ENCODE measurements at places on chromosomes 7 and 10.

DNA sequence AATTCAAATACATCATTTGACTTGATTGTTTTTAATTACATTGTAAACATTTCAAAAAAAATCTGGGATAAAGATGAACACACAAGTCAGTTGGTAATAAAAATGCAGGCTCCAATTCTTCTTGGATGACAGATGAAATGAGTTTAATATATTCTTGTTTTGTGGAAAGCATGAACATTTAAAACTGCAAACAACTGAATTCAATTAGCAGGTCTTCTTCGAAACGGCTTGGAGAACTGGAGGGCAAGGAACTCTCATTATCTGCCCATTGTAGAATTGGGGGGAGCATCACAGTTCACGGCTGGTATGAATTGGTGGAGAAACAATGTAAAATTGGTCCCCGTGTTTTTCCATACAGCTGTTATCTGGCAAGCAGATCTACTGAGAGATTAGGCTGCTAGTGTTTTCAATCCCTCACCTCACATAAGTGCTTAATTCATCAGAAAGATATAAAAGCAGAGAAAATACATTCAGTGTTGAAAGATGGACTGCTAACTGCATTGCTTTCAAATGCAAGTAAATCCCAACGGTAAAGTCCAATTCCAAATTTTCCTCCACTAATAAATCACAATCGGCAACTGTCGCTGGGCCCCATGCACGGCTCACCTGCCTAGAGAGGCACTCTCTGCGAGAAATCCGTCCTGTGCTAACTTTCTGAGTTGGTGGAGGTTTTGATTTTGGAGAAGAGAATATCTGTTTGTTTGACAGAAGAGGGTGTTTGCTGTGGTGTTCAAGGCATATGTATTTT lies 199.5 kb downstream of the ZNF438 start:
- no peak for DNase-seq

DNA sequence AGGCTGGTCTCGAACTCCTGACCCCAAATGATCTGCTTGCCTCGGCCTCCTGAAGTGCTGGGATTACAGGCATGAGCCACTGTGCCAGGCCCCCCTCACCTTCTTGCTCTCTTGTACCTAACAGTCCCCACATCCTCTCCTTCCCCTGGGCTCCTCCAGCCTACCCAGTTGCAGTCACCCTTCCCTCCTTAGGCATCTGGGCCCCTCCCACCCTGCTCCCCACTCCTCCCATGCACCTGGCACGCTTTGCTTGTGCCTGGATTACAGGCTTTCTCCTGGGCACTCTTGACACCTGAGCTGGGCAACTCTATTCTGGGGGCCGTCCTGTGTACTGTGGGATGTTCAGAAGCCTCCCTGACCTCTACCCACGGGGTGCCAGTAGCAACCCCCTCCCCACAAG lies 3.0 kb downstream of the CLDN15 start:
- no peak for DNase-seq

- DNase-seq = no peak
Observed at GRCh38 chr7:84302949-84303348, 108.4 kb upstream of the SEMA3A start.

DNA sequence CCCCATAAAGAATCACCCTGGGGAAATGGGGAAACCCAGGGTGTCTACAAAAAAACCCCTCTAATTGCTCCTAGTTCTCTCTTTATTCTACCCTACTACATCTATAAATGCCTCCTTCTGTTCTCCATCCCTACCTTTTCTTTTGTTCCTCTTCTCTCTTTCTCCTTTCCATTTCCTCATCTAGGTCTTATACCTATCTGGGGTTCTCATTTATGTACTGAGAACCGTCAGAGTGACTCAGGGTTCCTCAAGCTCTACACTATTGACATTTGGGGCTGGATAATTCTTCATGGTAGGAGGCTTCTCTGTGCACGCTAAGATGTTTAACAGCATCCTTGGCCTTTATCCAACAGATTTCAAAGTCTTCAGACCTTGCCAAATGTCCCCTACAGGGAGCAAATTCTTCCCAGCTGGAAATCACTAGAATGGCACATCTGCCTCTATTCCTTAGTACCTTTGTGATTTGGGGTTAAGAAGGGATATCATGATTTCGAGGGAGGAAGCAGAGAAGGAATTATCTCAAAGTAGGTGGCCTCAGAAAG lies 137.4 kb upstream of the PTN start:
- no peak for DNase-seq

DNA sequence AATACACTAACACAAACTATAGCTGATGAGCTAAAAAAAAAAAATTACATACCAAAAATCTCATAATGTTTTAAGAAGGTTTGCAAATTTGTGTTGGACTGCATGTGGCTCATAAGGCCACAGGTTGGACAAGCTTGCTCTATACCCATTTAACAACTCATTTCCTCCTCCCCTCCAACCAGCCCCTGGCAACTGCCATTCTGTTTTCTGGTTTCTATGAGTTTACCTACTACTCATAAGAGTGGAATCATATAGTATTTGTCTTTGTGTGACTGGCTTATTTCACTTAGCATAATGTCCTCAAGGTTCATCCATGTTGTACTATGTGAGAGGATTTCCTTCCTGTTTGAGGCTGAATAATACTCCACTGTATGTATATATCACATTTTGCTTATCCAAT lies 100.4 kb upstream of the ARHGAP21 start:
- no peak for DNase-seq

DNA sequence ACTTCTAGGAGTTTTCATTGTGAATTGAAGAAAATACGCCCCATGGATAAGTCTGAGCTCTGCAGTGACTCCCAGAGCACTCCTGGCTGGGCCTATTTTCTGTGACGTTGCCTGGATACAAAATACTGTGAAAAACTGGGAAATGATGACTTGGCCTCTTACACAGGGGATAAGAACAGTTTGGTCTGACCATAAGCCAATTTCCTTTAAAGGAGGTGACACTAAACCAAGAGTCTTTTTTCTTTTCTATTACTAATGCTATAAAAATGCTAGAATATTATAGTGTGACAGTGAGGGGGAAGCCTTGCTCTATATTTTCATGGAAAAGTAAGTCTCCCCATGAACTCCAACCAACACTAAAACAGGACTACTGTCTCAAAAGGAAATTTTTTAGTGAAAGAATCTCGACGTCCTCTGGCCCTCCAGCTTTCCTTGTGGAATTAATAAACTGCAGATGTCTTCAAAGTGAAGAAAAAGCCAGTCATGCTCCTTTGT lies 45.5 kb downstream of the MYOF start:
- DNase-seq = no peak

- DNase-seq = no peak
Observed at GRCh38 chr7:33933611-33934281, 28.4 kb downstream of the BMPER start.

GRCh38 chr7:105268511-105269392 lies 120.0 kb downstream of the SRPK2 start:
- peak; percentile 23 for DNase-seq

DNA sequence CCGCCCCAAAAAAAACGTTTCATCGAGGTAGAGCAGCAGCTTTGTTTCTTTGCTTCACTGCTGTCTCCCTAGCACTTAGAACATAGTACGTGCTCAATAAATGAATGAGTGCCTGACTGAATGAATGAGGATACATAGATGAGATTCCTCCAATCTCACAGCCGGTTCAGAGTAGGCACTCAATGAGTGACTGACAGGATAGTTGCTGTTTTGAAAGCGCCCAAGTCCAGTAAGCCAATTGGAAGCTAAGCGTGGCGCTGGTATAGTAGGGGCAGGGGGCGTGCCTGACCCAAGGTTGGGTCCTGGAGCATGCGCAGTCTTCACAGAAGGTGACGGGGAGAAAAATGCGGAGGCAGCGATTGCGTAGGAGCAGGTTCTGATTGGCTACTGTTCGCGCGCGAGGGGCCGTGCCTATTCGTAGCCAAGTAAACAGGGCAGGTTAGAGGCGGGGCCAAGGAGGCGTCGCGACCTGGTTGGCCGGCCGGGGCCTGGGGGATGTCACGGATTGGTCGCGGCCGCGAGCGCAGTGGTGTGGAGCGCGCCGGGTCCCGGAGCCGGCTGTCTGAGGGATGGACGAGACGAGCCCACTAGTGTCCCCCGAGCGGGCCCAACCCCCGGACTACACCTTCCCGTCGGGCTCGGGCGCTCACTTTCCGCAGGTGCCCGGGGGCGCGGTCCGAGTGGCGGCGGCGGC lies at the start of gene PI4K2A:
PI4K2A (plus strand) TSS at position 498 of the 694 bp plus-strand sequence; CDS start at position 570, 72 bp downstream.
- DNase-seq = peak; percentile 93

DNA sequence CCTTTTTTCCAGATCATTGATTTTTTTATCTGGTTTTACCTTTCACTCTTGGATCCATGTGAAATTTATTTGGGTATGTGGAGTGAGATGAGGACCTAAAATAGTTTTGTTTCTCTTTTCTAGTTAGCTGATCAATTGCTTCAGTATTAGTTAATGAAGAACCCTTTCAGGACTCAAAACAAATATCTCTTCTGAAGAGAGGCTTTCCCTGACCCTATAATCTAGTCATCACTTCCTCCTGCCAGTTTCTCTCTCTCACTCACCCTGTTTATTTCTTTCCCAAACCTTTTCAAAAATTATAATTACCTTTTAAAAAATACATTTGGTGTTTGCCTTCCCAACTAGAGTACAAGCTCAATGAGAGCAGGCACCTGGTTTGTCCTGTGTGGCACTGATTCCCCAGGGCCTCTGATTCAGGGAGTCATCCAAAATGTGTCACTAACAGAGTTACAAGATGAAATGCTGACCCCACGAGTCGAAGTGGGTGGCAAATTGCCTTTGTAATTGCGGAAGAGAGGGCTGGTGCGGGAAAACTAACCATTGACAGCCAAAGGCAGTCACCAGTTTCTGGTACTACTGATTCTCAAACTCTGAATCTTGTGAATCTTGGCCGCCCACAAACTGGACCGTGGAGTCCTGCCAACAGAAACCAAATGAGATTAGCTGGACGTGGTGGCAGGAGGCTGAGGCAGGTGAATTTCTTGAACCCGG lies 2.4 kb downstream of the TMEM140 start:
- no peak for DNase-seq

DNA sequence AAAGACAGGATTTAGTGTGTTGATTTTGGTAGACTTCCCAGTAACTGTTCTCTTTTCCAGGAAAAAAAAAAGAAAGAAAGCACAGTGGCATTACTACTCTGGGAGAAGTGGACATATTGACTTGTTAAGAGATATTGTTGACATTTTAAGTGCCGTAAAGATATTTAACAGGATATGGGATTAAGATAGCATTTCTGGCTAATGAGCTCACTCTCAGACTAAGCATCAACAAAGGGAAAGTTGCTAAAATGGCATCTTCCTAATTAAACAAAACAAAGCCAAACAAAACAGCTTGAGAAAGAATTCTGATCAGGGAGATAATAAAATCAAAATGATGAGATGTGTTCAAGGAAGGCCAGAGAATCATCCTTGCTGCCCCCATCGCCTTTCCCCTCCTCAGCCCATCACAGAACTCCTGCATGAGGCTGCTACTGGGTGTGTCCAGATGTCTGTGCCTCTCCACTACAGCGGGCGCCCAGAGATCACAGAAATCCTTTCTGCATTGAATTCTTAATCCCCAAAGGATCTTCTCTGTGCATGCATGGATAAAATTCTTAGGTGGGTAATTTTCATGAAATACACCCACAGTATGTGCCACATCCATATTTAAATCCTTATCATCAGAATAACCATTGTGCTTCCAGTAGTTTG lies 270.5 kb downstream of the POU6F2 start:
- no peak for DNase-seq

DNA sequence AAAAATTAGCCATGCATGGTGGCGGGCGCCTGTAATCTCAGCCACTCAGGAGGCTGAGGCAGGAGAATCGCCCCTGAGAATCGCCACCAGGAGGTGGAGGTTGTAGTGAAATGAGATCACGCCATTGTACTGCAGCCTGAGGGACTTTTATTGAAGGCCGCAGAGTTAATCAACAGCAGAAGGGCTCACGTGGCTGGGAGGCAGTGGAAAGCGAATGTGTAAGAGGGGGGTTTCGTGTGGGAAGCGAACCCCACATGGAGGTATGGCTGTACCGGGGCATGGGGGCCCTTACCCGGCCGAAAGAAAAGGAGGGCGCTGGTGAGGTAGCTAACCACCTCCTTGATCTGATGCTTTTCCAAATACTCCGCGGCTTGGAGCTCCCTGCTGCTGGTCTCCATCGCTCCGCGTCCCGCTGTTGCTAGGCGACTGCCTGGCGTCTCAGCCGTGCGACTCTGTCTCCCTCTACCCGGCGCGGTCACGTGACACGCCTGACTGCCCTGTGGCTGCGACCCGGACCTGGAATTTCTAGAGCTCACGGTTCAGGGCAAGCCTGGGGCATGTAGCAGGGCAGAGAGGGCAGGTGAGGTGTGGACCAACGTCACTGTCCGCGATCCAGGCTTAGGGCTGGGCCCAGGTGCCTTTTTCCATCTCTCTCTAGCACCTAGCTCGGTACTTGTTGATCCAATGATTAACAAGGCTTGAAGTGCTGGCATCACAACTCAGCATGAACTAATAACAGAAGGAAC lies at the start of gene EFCAB10:
EFCAB10 (minus strand) TSS at position 428 of the 746 bp plus-strand sequence; CDS start at position 398, 30 bp downstream.
- DNase-seq = peak; percentile 74

- DNase-seq = no peak
Observed at GRCh38 chr10:104330168-104331110, 7.8 kb downstream of the ITPRIP start.

- DNase-seq = no peak
Observed at GRCh38 chr7:128197989-128198580, 43.0 kb upstream of the LEP start.

DNA sequence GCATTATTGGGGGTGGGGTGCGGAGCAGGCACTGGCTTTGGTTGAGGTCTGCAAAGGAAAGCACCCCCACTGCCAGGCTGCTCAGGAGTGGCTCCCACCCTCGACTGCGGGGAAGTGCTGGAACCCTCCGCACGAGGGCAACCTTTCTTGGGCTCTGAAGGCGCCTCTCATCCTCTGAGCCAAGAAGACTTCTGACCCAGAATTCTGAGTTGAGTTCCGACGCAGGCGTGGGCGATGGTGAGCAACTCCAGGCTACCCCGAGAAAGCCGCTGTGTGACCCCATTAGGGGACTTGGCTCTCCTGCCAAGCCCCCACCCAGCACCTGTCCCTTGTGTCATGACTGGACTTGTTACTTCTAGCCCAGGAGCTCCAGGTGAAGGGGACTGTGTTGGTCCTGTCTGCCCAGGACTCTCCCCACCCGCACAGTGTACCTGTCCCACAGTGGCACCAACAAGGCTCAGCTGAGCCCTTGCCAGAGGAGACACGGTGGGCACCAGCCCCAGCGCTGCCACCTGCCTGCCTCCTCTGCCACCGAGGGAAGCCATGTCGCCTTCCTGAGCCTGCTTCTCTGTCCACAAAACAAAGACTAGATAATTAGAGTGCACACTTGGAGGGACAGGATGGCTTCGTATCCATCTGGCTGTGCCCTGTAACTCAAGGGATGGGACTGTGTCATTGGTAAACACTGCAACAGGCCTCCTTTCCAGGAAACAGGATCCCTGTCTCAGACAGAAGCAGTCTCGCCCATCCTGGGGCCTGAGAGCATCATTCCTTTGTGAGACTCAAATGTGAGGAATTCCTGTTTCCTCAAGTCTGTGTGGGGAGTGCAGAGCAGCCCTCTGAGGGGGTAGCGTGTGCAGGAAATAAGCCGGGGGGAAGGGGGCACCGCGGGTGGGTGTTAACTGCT lies 128.8 kb downstream of the LHPP start:
- DNase-seq = no peak

DNA sequence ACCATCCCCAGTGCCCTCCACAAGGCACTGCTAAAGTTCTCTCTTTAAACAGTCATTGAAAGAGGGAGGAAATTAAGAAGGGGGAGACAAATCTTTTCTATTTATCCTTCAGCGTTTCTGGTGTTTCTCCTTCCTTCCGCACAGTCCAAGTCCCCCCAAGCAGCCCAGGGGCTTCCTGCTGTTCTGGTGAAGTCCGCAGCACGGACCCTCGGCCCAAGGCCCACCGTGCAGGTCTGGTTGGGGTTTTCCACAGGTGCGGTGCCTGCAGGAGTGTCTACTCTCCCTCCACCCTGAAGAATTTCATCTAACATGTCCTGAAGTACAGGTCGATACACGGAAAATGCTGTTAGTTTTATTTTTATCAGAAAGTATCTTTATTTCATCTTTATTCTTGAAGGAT lies 34.1 kb upstream of the KNDC1 start:
- DNase-seq = no peak

All from NCI-H2029 (cell line).